Right ventricle myocardium inferior (tissue), 1 donor: ENCODE measurements at places on chromosomes 5 and 9. TPM values are rescaled to one million over a fixed set of nuclear protein-coding genes. Genes with fewer than 3 reads are reported as not detected.

GRCh38 chr5:91224969-91225368 lies 158.1 kb downstream of the ARRDC3 start:
- DNase-seq: no peak

GLIPR2 gene
- total RNA-seq: 8.9 TPM

- no peak for DNase-seq
Observed at GRCh38 chr9:136396219-136396515, 3.8 kb downstream of the SNAPC4 start.

TXNDC8 gene
- total RNA-seq: not detected

DNA sequence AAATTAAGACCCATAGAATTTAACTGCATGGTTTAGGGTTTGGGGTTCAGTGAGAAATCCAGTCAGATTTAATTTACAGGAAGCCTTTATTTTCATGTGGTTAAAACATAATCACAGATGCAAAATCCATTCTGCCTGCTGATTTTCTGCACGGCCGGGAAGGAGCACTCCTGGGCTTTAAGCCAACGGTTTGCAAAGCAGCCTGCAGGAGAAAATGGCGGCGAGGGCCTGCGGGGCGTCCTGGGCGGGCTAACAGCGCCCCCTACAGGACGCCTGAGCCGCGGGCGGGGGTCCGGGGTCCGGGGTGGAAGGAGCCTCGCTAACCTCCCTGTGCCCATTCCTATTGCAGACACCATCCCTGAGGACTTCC lies 47.6 kb downstream of the THBS4 start:
- peak; percentile 86 for DNase-seq

- DNase-seq: no peak
Observed at GRCh38 chr9:108105885-108106284, 616.3 kb upstream of the KLF4 start.

DNA sequence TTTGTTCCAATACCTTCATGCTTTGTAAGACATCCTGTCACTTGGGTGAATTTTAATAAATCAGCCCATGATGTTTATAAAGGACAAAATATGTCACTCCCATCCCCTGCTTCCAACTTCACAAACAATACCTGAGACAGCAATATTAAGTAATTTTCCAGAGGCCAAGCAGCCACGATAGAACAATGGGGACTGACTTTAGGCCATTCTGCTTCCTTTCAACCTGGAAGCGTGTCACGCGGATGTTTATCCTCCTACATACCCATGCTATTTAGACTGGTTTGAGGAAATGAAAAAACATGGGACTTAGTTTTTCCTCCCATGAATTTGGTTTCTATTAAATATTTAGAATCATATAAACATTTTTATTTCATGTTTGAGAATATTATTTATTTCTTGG lies 82.9 kb downstream of the GRAMD2B start:
- no peak for DNase-seq

- DNase-seq: no peak
Observed at GRCh38 chr5:155027993-155028629, 14.6 kb downstream of the KIF4B start.

- DNase-seq: no peak
Observed at GRCh38 chr9:81724242-81724889, 35.0 kb upstream of the TLE1 start.

WDR31 gene
- 13.0 TPM for total RNA-seq

- peak; percentile 87 for DNase-seq
Observed at GRCh38 chr5:59810041-59810440, 83.5 kb downstream of the PDE4D start.

GRCh38 chr5:102762562-102763227 lies 7.6 kb downstream of the PAM start:
- DNase-seq: no peak

- DNase-seq: no peak
Observed at GRCh38 chr5:152686931-152687330, 281.9 kb upstream of the NMUR2 start.

GRCh38 chr5:141846031-141846430 lies 32.2 kb downstream of the PCDH1 start:
- DNase-seq: no peak

TMC1 gene
- total RNA-seq: not detected

- no peak for DNase-seq
Observed at GRCh38 chr9:76150013-76150412, 244.2 kb downstream of the RFK start.

- DNase-seq: peak; percentile 88
Observed at GRCh38 chr5:151115272-151115905, 34.6 kb upstream of the TNIP1 start.

NTRK2 gene
- 8.2 TPM for total RNA-seq

- DNase-seq: no peak
Observed at GRCh38 chr5:97454015-97454414, 271.0 kb upstream of the RIOK2 start.

- no peak for DNase-seq
Observed at GRCh38 chr9:97563458-97564135, 62.1 kb downstream of the TMOD1 start.

DNA sequence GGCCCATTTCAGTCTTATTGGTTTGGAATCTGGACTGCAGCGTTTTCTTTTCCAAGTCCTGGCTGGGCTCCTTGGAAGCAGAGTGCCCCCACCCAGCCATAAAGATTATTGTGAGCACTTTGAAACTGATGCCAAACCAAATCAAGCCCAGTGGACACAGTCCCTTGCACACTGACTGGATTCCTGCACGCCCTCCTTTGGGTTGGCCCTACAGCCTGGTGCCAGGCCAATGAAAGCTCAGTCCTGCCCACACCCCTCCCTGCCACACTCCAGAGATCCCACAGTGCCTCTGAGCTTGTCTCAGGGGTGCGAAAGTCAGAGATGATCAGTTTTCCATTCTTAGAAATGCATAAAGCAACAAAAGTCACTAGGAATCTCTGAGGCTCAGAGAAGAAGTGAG lies 181.9 kb downstream of the CETN3 start:
- no peak for DNase-seq

GRK6 gene
- 18.1 TPM for total RNA-seq

DNA sequence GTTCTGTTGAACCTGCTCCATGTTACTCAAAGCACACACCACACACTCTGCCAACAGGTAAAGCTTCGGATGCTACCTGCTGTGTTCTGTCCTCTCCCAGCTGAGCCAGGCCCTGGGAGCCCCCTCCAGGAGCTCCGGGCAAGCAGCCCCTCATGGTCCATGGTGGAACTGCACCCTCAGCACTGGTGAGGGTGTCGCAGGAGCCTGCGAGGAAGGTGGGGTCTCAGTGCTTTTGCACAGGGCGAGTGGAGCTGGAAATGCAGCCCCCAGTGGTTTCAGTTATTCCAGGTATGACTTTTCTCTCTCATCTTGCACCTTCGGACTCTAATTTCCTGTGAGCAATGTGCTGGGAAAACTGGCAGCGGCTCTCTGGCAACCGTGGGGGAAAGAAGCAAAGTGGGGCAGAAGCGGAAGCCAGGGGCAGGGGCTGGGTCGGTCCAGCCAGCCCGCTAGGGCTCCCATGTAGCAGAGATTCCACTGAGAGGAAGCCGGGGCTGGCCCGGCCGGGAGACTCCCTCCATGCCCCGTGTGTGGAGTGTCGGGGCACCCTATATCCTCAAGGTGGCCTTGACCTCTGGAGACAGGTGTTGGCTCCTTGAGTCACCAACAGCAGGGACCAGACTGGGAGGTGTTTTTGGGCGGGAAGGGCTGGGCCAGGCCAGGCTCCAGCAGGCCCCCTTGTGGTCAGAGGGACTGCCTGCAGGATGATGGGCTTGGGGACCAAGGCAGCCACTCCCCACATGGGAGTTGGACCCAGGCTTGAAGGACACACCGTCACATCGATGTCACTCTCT lies 75.6 kb upstream of the PRSS3 start:
- peak; percentile 46 for DNase-seq

DNA sequence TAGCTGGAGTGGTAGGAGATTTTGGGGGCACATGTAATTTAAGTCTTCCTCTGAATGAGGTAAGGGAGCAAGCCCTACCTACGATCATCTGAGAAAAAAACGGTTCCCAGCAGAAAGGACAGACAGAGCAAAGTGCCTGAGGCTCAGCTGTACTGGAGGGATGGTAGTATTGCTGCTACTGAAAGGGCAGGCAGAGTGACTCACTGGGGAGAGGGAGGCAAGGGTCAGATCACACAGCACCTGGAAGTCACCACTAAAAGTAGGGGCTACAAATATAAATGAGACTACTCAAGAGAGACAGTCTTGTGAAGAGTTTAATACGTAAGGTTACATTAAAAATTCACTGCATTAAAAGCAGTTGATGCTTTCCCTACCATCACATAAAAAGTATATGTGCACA lies 75.9 kb downstream of the NFIB start:
- DNase-seq: no peak

DAPK1 gene
- total RNA-seq: 6.3 TPM

FAM151B gene
- 1.6 TPM for total RNA-seq

DNA sequence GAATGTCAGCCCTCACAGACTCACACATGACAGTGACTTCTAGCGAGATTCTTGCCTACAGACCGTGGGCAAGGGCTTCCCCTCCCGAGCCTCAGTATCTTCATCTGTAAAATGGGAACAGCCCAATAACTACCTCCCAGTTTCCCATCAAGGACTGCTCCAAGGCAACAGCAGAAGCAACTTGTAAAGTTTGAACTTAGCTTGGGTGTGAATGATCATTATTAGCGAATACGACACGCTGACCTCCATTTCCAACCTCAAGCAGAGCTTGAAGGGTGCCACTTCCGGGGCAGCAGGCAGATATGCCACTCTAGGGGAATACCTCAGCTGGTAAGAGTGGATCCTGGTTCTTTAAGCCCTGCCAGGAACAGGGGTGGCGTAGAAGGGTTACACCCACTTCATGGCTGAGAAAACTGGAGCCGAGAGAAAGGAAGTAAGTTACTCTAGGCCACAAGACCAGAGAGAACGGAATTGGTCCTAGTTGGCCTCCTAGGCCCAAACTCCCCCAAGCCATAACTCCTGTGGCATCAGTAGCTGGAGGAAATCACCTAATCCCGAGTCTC lies 2.0 kb downstream of the RNF44 start:
- peak; percentile 50 for DNase-seq

- no peak for DNase-seq
Observed at GRCh38 chr9:31119890-31120454, 1264.5 kb upstream of the ACO1 start.

- peak; percentile 79 for DNase-seq
Observed at GRCh38 chr5:150616024-150616470, 24.4 kb upstream of the SYNPO start.

RASEF gene
- 0.03 TPM for total RNA-seq

DNA sequence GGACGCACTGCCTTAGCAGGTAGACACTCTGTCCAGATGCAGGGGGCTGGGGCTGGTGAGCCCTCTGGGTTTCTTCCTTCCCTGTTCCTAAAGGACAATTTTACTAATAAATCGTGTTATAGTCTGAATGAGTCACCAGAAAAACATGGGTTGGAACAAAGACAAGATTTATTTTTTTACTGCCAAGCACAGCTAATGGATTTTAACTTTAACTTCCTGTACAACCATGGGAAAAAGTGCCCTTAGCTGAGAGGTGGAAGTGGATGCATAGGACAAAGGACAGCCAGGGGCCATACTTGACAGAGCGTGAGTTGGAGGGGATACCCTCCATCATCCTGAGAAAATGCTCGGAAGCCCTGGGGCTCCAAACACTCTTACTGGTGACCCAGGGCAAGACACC lies 300.7 kb downstream of the MSX2 start:
- no peak for DNase-seq

- DNase-seq: no peak
Observed at GRCh38 chr9:137370865-137371520, 52.0 kb downstream of the EXD3 start.

DNA sequence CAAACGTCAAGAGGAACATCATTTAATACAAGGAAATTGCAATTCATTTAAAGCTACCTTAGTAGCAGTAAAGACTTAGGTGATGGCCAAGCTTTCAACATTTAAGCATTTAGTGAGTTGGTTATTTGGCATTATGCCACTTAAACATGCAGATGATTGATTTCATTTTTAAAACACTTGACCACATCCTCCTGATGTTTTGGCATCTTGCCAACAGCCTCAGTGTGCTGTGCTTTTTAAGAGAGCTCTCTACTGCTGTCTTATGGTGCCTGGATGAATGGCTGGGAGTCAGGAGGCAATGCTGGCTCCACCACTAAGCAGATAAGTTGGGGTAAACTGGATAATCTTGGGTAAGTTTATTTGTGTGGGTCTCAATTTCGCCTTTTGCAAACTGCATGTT lies 364.5 kb downstream of the MAN2A1 start:
- no peak for DNase-seq

TMEM174 gene
- not detected for total RNA-seq

DNA sequence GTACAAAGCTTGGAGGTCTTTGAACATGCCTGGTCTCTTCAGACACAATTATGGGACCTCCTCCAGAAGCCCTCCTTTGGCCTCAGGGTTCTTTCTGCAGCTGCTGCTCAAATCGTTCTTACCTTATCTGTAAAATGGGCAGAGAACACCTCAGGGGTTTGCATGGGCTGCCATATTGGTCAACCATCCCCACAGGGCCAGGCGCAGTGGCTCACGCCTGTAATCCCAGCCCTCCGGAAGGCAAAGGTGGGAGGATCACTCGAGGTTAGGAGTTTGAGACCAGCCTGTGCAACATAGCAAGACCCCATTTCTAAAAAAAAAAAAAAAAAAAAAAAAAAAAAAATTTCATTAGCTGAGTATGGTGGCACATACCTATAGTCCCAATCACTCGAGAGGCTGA lies 29.1 kb upstream of the TCF7 start:
- DNase-seq: no peak

DNA sequence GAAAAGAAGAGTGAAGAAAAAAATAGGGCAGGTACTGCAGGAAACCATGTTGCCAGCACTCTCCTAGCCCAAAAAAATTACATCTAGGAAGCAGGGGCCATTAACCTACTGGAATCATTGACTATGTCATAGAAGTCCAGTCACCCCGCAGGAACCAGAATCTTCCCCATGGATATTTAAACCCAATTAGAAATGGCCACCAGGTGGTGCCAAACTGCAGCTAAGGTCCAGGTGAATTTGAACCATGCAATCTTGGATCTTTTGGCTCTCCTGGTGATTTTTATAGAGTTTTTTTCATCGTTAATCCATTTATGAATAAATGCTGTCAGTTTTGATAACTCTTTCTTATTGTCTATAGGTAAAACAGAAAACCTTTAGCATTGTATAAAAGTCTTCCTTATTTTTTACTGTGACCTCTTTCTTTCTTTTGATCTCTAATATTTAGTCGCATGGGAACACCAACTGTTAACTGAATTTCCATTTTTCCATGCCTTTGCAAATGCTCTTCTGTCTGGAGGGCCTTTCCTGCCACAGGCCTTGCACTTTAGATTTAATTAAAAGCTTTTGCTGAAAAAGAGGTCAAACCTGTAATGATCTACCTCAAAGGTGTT lies 147.5 kb upstream of the FGF10 start:
- DNase-seq: no peak

TERT gene
- total RNA-seq: not detected

SLC36A2 gene
- total RNA-seq: 0.60 TPM

- DNase-seq: no peak
Observed at GRCh38 chr9:113787871-113788270, 88.2 kb upstream of the ZNF618 start.

DNA sequence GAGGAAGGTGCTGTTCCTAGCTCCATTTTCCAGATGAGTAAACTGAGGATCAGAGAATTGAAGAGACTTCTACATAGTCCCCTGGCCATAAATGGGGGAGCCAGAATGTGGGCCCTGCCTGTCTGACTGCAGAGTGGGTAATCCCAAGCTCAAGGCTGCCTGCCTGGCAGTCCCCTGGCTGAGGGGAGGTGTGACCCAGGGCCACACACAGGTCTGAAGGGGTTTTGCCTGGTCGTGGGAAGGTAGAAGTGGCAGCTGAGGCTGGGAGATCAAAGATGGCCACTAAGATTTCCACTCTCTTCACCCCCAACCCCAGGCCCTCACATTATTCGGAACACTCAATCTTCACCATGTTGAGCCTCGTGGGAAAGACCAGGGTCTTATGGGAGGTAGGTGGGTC lies 176.3 kb downstream of the MACROH2A1 start:
- no peak for DNase-seq
